SHP77 treated with DMSO at 0.1 percent for 48 hours (cell line): ENCODE measurements at places on chromosomes 4 and X.
A peak's percentile ranks its signal among the peaks of the same experiment; 100 is the strongest.

DNA sequence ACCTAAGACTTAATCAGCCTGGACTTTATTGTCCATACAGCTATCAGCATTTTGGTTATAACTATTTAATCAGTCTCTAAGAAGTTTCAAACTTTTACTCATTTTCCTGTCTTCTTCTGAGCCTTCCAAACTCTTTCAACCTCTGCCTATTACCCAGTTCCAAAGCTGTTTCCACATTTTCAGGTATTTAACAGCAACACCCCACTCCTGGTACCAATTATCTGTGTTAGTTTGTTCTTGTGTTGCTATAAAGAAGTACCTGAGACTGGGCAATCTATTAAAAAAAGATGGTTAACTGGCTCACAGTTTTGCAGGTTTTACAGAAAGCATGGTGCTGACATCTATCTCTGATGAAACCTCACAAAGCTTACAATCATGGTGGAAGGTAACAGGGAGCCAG lies 195.6 kb downstream of the NPNT start:
- DNase-seq = no peak

- DNase-seq = no peak
These were observed 44.7 kb downstream of the GPRASP3 start for GRCh38 chrX:102765217-102765616.

- no peak for DNase-seq
These were observed 43.4 kb upstream of the CCKAR start for GRCh38 chr4:26533685-26534084.

DNA sequence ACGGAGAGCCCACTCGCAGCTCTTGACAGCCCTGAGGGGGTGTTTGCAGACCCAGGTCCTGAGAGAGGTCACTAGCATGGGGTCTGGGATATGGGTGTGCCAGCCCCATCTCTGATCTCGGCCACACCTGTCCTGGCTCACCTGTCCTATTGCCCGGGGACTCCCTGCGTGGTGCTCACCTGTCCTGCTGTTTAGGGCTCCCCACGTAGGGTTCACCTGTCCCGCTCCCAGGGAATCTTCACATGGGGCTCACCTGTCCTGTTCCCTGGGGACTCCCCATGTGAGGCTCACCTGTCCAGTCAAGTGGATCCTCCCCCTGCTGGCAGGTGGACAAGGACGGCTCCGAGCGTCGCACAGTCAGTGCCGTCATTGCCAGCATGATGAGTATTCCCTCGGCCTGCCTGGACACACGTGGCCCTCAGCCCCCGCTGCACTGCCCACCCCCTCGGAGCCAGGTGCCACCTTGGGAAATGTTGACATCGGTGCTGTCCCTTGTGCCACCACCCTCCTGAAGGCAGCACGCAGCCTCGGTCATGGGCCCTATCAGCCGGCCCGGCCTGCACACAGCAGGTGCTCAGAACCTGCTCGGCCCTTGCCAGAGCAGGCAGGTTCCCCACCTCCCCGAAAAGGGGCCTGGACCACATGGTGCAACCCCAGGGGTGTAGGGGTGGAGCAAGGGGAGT lies 6.3 kb downstream of the SLC49A3 start:
- no peak for DNase-seq

DNA sequence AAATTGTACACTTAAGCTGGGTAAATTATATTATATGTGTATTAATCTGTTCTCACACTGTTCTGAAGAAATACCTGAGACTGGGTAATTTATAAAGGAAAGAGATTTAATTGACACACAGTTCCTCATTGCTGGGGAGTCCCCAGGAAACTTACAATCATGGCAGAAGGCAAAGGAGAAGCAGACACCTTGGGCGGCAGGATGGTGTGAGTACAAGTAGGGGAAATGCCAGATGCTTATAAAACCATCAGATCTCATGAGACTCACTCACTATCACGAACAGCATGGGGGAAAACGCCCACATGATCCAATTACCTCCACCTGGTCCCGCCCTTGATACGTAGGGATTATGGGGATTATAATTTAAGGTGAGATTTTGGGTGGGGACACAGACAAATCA lies 34.9 kb downstream of the PDE5A start:
- DNase-seq = no peak

DNA sequence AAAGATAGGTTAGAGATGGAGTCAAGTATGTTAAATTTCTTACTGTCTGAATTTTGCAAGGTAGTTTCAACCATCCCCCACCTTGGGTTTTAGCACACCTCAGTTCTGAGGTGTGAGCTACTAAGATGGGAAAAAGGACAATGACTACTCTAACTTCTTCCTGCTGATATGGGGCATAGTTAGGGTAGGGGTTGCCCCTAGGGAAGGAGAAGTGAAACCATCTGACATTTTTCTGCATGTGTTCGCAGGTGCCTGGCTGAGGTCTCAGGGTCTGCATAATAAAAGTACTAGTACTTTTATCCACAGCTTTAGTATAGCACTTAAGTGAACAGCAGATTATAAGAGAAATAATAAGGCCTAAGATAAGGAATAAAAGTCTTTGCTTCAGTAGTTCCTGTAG lies 129.5 kb upstream of the CYSLTR1 start:
- DNase-seq = no peak

GRCh38 chrX:16979226-16979625 lies 32.8 kb downstream of the REPS2 start:
- DNase-seq = no peak

DNA sequence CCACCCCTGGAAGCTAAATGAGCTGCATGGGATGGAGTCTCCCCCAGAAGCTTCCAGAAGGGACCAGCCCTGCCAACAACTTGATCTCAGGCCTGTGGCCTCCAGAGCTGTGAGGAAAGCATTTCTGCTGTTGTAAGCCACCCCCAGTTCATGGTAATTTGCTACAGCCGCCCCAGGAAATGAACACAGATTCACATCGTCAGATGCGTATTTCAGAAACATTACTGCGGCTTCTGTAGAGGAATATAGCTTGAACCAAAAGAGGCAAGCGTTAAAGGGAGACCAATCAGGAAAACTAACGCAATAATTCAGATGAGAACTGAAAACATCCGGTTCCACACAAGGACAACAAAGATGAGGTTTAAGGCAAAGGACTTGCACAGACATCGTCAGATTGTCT lies 128.4 kb upstream of the TBL1X start:
- no peak for DNase-seq

GRCh38 chrX:136710325-136710951 lies 62.5 kb downstream of the CD40LG start:
- no peak for DNase-seq

- DNase-seq = no peak
These were observed 2.1 kb upstream of the MTNR1A start for GRCh38 chr4:186557486-186557885.

DNA sequence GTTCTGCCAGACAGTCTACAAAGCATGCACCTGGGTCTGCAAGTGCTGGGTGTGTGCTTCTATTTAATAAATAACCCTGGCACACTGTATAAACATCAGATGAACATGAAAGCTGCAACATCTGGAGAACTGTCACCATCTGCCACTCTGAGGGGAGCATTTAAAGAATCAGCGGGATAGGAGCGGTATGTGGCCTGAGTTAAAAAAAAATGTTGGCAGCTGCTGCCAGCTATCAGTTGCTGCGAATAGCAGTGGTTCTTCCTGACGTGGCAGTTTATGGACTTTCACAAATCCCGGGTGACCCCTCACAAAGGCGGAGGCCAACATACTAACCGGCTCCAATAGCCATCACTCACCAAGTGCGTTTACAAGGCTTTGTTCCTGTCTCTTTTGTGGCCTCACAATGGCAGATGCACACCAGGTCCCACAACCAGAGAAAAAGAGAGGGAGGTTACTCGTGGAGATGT lies 95.1 kb downstream of the RASL11B start:
- DNase-seq = peak; percentile 96

DNA sequence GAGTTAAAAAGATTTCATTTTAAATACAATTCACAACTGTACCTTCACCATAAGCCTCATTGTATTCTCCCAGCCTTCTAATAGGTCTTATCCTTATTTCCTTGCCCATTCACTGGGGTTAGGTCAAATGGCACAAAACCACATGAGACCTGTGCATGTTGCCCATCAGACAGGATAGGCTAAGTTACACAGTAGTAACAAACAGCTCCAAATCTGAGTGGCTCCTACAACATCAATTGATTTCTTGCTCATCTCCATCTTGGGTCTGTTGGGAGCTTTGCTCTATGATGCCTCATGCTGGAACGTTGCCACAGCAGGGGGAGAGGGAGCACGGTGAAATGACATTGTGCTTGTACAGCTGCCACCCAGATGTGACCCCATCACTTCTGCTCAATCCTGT lies 70.6 kb downstream of the DHX15 start:
- peak; percentile 3 for DNase-seq

GRCh38 chrX:55206162-55206941 lies 13.8 kb upstream of the PAGE5 start:
- no peak for DNase-seq

GRCh38 chrX:100928660-100929613 lies at the start of gene XKRX:
Gene XKRX, minus strand, starts transcription at chrX:100928917. Its CDS starts 613 bp downstream, at chrX:100928304.
- DNase-seq = no peak

GRCh38 chr4:76246025-76246424 lies 5.5 kb upstream of the FAM47E start:
- no peak for DNase-seq

DNA sequence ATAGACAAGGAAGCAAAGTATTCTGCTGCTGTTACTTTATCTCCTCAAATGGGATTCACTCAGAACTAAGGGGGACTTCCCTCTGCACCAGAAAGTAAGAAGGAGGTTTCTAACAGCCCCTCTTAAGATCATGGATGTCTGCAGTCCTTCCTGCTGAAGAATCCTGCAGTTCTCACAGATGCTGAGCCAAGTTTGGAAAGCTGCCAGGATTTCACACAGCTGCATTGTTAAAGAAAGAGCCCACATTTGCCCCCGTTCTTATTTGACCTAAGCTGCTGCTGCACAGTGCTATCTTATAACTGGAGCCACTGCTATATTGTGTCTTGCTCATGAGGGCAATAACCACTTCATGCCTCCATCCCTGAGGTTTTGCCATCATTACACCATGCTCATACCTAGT lies 81.1 kb downstream of the FAAH2 start:
- no peak for DNase-seq

- DNase-seq = no peak
These were observed 15.5 kb downstream of the PAGE4 start for GRCh38 chrX:49844611-49845010.

DNA sequence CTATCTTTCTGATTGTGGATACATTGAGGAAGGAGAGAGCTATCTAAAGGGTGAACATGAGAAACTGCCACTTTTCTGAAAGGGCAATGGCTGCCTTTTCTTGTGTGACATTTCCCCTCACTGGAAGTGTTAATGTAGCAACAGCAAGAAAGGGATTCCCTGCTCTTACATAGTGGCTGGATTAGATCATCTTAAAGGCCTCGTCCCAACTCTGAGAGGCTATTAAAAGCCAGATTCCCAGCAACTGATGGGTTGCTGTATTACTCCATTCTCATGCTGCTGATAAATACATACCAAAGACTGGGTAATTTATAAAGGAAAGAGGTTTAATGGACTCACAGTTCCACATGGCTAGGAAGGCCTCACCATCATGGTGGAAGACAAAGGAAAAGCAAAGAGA lies 33.7 kb upstream of the ADH7 start:
- DNase-seq = no peak

GRCh38 chr4:152104901-152105357 lies 344.1 kb upstream of the GATB start:
- no peak for DNase-seq

DNA sequence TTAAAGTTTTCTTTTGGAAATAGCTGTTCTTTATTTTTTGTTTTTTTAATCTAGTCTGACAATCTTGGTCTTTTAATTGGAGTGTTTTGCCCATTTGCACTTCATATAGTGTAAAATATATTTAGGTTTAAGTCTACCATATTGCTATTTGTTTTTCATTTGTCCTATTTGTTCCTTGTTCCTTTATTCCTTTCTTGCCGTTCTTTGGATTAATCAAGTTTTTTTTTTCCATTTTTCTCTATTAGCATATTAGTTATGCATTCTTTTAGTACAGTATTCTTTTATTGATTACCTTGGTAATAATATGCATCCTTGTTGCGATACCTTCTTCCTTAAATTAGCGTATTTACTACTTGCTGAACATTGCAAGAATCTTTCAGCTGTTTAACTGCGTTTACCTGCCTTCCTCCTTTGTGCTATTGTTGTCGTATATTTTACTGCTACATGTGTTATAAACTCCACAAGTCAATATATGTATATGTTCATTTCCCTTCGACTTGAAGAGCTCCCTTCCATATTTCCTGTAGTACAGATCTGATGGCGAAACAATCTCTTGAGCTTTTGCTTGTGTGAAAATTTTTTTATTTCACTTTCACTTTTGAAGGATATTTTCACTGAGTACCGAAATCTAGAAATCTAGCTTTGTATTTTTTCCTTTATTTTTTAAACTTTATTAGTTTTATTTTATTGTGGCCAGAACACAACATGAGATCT lies 23.9 kb upstream of the RNF212 start:
- no peak for DNase-seq

DNA sequence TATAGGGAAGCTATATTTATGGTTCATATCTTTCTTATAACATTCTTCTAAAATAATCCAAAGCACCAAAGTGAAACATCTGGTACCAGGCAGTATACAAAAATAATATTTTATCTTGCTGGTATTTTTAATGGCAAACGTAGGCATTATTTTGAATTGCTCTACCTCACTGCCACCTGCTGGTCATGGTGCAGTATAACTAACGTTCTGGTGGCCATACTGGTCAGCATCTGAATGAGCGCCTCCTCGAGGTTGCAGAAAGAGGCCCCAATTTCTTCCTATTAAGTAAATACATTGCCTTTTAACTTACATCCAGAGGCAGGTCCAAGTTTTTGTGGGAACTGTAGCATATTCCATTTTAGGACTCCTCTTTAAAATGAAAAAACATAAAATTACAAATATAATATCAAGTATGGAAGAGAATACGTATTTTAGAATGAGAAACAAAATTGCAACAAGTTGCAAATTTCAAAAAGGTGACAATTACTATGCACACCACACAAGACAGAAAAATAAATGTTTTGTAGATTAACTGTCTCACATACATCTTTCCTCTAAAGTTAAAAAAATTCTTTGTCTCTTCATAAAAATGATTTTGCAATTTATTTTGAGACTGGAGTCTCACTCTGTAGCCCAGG lies 22.9 kb upstream of the CWH43 start:
- peak; percentile 27 for DNase-seq
